ENCODE measurements at places on chromosomes 11 and 22.
A peak's percentile ranks its signal among the peaks of the same experiment; 100 is the strongest.

- no peak for DNase-seq
Measured at GRCh38 chr22:34255042-34255441, 334.8 kb upstream of the LARGE1 start.

DNA sequence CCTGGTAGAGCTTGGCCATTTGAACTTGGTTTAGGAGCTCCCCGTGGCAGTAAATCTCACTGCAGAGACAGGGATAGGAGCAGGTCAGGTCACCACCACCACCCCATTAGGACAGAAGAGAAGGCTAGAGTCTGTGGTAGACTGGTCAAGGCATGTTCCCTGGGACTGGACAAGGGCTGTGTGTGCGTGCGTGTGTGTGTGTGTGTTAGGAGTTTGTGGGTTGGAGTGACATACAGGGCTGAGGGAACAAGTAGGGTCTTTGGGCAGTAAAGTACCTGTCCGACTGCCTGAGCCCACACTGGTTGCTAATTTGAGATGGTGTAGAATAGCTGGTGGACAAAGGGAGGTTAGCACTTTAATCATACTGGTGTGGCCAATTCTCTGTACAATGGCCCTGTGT is 16.1 kb downstream of the TREH start:
- DNase-seq: no peak

GRCh38 chr11:93957397-93957952 is 63.7 kb upstream of the HEPHL1 start:
- no peak for DNase-seq

GRCh38 chr11:64359712-64360445 is 917 bp downstream of the RPS6KA4 start:
- DNase-seq: peak; percentile 24

DNA sequence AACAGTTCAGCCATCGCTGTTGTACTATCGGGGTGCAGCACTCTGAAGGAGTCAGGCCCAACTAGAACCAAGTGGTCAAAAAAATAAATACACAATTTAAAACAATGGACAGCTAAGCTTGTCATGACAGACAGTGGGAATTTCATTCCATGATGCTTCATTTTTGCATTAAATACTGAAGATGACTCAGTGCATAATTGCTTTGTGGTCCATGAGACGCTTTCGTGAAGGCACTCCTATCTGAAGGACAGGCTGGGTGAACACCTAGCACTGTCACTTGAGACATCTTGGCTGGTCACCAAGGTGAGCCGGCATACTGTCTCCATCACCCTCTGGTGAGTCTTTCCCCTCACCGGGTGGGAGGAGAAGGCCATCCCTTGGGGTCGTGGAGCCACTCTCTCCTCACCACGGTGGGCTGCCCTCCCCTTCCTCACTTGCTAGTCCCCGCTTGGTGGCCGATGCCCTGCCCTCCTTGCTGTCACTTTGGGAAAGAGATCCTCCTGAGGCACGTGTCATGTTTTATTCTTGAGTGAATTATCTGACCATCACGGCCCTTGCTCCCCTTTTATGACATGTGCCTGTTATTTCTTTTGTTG is 4.9 kb upstream of the TESMIN start:
- DNase-seq: no peak
